Cerebellar nuclear complex (tissue), 1 donor: ENCODE measurements at places on chromosomes 6 and 20.

DNA sequence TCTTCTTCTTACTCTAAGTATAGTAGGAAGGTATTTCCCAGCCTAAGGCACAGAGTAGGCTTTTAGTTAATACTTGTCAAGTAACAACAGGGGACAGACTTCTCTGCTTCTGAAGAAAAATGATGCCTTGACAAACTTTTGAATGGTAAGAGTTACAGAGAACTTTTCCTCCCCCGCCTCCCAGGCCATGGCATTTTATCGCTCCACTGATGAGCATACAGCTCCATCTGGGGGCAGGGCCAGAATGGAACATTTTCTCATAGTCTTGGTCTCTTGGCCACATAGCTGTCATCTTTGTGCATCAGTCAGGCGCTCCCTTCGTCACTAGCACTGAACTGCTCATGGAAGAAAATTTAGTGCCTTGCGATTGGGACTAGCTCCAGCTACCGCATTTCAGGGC, 1066.8 kb upstream of the CITED2 start:
- DNase-seq, result no peak

- DNase-seq, result no peak
These were observed 98.0 kb downstream of the ANKRD6 start for GRCh38 chr6:89530982-89531381.

GRCh38 chr20:51429144-51429482, 113.4 kb downstream of the NFATC2 start:
- no peak for DNase-seq

DNA sequence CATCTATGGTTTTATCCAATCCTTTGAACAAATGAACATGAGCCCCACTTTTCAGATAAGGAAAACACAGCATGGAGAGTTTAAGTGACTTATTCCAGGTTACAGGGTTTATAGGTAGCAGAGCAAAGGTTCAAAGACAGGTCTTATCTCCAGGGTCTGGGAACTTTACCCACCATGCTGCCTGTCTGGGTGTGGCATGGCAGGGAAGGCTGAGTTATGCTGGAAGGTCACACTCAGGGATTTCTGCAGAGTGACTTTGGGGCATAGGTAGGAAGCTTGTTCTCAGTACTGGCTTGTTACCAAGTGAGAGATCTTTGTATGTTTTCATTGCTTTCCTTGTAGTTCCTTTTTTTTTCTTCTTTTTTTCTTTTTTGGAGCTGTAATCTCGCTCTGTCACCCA, 1.8 kb downstream of the ZNF831 start:
- DNase-seq, result no peak

- DNase-seq, result no peak
These were observed 12.4 kb upstream of the ZSCAN9 start for GRCh38 chr6:28212510-28213212.

- no peak for DNase-seq
These were observed 27.6 kb upstream of the LIN28B start for GRCh38 chr6:104929353-104929752.

- no peak for DNase-seq
These were observed 8.2 kb upstream of the ADAM33 start for GRCh38 chr20:3689978-3690377.

DNA sequence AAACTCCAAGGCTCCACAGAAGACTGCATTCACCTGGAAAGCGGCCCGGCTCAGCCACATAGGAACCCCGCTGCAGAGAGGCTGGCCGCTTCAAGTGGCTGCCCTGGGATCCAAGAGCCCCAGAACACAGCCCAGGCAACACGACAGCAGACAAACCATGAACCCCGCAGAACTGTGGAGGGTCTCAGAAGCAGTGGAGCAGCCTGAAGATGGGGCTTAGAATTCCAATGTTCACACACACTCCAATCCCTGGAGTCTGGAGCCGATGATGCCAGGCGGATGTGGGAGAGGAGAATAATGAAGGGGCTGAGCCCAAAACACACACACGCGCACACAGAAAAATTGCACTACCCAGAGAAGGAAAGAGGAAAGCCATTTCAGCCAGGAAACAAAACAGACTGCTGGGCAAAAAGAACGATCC, 52.4 kb downstream of the NINL start:
- DNase-seq, result no peak

DNA sequence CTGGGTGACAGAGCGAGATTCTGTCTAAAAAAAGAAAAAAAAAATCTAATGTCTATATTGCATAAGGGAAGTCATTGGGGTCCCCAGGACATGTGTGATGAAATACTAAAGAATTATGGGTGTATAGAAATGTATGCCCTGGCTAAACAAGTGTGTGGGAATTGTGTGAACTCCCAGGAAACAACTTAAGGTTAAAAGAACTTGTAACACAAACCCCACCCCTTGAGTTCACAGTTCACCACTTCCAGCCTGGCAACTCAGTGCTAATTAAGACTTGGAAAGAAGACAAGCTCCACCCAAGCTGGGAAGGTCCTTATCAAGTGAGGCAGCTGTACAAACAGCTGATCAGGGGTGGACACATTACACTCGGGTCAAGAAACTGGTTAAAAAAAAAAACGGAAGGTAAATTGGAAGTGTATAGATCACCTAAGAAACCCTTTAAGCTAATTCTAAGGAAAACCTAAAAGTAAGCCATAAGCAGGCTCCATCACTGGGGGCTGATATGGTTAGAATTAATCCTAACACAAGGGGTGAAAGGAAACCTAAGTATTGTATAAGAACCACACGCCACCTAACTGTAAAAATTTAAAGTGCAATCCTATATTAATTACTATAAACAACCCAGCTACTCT, 25.2 kb downstream of the HLA-A start:
- no peak for DNase-seq

DNA sequence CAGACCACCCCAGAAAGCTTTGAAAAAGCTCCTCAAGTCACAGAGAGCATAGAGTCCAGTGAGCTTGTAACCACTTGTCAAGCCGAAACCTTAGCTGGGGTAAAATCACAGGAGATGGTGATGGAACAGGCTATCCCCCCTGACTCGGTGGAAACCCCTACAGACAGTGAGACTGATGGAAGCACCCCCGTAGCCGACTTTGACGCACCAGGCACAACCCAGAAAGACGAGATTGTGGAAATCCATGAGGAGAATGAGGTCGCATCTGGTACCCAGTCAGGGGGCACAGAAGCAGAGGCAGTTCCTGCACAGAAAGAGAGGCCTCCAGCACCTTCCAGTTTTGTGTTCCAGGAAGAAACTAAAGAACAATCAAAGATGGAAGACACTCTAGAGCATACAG, 39.6 kb downstream of the ZBTB2 start:
- no peak for DNase-seq

- DNase-seq, result no peak
These were observed 134.7 kb upstream of the RNF24 start for GRCh38 chr20:4150070-4150441.

GRCh38 chr6:165695722-165696515, 32.9 kb upstream of the PDE10A start:
- DNase-seq, result no peak

DNA sequence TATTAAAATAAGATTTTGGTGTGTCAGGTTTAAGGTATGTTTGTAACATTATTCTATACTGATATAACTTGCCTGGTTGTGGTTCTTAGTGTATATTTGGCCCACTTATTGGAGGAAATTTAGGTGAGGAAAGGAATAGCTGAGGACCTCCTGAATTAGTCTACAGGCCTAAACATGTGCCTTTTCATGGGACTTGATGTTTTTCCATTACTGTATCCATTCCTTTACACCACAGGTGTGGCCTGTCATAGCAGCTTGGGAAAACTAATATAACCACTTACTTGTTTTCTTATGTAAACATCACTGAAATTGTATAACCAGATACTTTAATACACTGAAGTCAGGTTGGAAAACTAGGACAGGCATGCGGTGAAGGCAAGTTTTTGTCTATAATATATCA, 27.6 kb downstream of the BCKDHB start:
- no peak for DNase-seq

GRCh38 chr20:63009045-63009961, 2.5 kb upstream of the BHLHE23 start:
- DNase-seq, result peak; percentile 30

- DNase-seq, result no peak
These were observed 37.9 kb downstream of the GPX5 start for GRCh38 chr6:28563430-28564095.

- no peak for DNase-seq
These were observed 326.7 kb downstream of the TPBG start for GRCh38 chr6:82690283-82690682.

GRCh38 chr20:52179331-52180179, 12.0 kb downstream of the ZFP64 start:
- no peak for DNase-seq
